Large intestine (tissue), 12 donors: ENCODE measurements at places on chromosomes 2 and 18. TPM values are rescaled to one million over a fixed set of nuclear protein-coding genes. Genes with fewer than 3 reads are reported as not detected.

CELF4 gene
- polyA plus RNA-seq = 16.2 TPM

RAMP1 gene
- 76.1 TPM for polyA plus RNA-seq

VWC2L gene
- 0.03 TPM for polyA plus RNA-seq

CDKL4 gene
- 0.10 TPM for polyA plus RNA-seq

DLX2 gene
- 1.1 TPM for polyA plus RNA-seq

- no peak for DNase-seq
Measured at GRCh38 chr2:158489366-158490112, 32.8 kb downstream of the PKP4 start.

GRCh38 chr2:177633111-177633510 is 240.5 kb downstream of the AGPS start:
- no peak for DNase-seq

- DNase-seq = no peak
Measured at GRCh38 chr2:197606180-197606579, 69.2 kb downstream of the RFTN2 start.

GRCh38 chr18:53527365-53527764 is 697.1 kb downstream of the MBD2 start:
- no peak for DNase-seq

DNA sequence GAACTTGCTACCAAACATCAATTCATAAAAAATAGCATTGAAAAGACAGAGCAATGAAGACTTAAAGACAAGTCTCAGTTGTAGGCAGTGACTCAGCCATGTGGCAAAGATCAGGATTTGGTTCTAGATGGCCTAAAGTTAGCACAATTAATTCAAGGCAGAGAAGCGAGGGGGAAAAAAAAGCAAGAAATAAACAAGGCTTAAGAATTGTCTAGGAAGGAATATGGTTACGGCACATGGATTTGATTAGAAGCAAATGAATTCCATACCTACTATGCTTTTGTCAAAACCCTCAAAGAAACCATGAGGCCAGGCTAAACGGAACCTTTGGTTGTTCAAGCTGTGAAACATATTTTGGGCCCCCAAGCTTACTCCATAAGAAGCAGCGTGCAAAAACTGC is 362.2 kb upstream of the KCNH7 start:
- DNase-seq = no peak

DNA sequence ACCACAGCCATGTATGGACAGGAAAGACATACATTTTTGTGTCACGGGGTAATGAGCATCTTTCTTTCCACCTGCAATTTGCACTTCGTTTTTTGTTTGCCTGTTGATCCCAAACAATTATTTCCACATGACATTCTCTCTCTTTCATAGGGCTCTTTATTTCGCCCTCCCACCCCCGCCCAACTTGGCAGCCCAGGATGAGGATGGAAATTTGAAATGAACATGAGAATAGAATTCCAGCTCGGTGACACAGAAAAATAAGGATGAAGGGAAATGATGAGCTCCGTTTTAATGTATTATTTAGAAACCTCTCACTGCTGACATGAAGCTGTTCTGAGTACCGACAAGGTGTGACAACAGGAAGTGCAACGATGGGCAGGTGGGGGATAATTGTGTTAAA is 443.3 kb downstream of the SOCS6 start:
- no peak for DNase-seq
